ENCODE measurements at places on chromosomes 13 and 19. TPM values are rescaled to one million over a fixed set of nuclear protein-coding genes. Genes with fewer than 3 reads are reported as not detected.

Gene C1QTNF9B
- not detected for polyA plus RNA-seq

Gene RFPL4AL1
- not detected for polyA plus RNA-seq

Gene CBY2
- not detected for polyA plus RNA-seq

Gene ZNF492
- polyA plus RNA-seq: 0.28 TPM

Measured in SK-N-SH (cell line).